Fibroblast of villous mesenchyme (primary cell): ENCODE measurements at places on chromosomes 4 and X.
A peak's percentile ranks its signal among the peaks of the same experiment; 100 is the strongest.

- no peak for DNase-seq
Measured at GRCh38 chr4:53804719-53805118, 213.4 kb upstream of the LNX1 start.

DNA sequence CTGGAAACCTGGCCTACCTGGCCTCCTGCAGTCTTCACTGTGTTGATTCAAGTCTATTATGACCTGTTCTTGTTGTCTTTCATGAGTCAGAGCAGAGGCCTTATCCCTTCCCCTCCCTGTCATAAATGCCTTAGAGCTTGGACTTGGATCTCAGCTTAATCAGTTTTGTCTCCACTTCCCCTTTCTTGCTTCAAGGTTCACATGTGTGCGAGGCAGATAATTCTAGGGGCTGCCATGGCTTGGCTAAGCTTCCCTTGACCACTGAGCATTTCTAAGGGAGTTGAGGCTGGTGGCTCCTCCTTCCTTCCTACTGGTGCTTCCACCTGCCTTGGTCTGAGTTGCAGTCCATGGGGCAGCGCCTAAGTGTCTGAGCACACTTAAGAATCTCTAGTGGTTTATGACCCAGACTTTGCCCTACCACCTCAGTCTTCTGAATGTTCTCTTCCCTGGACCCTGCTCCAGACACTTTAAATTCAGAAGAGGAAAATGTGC, 1.7 kb upstream of the HEPH start:
- no peak for DNase-seq

GRCh38 chr4:101621120-101621519, 169.4 kb upstream of the BANK1 start:
- peak; percentile 67 for DNase-seq

DNA sequence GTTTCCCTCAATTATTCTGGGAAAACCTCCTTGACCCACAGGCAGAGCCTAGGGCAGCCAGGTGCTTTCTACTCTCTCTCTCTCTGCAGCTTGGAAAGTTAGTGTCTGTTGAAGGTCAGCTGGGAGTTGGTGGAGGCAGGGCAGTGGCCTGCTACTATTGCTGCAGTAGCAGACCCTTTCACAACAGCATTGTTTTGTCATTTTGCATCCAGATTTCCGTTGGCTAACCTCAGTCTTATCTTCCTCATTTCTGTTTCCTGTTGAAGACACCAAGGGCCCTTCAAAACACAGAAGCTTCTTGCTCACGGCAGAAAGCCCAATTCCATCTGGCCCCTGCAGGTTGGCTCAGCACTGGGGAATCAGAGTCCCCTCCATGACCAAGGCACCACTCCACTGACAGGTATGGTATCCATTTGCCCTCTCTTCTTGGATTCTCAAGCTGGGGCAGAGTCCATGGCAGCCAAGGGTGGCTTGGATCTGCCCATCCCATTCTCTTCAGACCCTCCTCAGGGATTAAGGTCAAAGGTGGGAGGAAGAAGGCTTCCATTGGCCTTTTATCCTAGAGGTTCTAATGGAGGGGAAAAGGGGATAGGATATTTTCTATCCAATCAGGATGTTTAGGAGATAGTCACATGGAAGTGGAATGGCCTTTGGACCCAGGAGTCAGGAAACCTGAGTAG, 24.6 kb downstream of the VSIG4 start:
- DNase-seq = no peak

DNA sequence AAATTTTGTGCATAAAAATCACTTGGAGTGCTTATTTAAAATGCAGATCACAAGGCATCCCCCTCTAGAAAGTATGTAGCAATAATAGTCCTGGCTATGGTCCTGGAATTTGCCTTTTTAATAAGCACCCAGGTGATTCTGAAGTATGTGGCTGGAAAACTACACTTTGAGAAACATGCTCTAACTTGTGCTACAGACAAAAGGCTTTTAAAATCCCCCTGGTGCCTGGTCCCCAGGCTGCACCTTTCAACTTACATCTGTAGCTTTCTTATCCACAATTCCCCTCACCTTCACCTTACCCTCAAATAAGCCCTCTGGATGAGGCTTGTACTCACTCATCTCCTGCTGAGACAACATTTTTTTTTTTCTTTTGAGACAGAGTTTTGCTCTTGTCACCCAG, 21.1 kb downstream of the ART3 start:
- no peak for DNase-seq

GRCh38 chr4:24770032-24770584, 25.3 kb upstream of the SOD3 start:
- DNase-seq = peak; percentile 82

DNA sequence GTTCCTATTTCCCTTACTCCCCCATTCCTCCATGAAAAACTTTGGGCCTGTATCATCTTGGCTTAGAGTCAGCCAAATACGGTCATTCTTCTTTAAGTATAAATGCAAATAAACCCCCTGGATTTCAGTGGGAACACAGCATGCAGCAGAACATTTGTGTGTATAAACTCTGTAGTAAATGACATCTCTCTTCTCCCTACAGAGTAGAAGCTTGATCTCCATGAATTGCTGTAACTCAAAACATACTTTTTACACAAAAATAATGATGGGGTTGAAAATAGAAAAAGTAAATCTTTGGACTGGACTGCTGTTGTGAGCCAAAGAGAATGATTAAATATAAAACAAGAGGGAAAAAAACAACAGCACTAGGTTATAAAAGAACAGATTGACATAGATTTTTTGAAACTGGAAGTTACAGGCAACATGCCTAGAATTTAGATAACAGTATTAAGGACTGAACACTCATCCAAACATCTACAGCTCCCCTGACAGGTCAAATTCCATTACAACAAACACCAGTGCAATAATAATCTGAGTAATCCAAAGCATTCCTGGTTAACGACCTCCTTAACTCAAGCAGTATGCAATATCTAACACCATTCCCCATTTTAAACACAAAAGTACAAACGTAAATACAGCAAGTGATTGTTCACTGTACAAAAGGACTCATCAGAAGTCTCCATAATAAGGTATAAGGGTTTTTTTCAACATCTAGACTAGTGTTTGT, 30.7 kb downstream of the TSPAN5 start:
- DNase-seq = peak; percentile 88

GRCh38 chrX:42490111-42490510, 287.9 kb downstream of the PPP1R2C start:
- DNase-seq = no peak

DNA sequence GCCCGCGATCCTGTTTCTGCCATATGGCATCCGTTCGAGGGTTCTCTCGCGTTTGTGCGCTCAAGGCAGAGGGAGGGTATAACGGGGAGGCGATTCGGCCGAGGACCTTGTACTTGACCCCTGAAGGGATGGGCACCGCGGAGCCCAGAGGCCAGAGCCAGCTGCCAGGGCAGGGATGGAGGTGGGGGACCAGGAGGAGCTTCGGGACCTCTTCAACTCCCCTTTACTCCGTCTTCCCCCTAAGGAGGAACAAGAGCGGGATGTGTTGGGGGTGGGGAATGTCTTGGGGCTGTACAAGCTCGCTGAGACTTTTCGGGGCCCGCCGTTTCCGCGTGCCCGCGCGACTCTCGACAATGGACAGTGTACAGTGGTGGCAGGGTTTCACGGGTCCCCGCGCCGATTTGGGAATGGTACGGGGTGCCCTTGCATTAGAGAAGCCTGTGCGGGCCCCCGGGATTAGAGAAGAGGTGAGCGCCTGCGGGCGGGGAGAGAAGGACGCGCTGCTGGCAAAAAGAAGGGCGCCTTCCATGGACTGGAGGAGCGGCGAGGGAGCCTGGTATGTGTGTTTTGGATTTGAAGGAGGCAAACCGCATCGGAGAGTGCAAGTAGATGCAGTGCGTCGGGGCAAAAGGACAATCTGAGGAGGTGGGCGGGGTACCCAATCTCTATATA, 760 bp downstream of the UGT8 start:
- peak; percentile 4 for DNase-seq

DNA sequence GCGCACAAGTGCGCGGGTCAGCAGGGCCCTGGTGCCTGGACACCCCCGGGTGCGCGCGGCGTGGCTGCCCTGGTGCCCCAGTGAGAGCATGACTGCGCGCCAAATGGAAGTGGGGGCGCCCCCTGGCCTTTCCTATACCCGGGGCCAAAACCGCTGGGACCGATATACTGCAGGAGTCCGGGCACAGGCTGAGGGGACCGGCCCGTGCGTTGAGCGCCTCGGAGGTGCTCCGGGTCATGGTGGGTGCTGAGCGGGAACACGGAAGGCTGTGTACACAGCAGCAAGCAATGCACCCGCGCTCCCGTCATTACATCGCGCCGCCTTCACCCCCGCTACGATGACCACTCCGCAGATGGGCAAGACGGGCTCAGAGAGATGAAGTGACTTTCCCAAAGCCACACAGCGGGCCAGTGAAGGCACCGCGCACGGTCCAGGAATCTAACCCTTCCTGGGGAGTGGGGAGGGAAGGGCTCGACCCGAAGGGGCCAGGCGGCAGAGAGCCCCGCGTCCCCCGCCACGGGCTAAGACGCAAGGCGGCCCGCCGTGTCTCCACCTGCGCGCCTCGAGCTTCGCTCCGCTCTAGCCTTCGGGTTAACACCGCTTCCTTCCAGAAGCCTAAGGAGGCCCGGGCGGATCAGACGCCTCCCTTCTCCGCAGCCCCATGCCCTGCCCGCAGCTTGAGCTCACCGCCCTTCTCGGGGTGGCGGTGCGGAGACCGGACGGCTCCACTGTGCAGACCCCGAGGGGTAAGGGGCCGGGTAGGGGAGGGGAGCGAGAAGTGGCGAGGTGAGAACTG, 11.3 kb downstream of the HMX1 start:
- DNase-seq = no peak

DNA sequence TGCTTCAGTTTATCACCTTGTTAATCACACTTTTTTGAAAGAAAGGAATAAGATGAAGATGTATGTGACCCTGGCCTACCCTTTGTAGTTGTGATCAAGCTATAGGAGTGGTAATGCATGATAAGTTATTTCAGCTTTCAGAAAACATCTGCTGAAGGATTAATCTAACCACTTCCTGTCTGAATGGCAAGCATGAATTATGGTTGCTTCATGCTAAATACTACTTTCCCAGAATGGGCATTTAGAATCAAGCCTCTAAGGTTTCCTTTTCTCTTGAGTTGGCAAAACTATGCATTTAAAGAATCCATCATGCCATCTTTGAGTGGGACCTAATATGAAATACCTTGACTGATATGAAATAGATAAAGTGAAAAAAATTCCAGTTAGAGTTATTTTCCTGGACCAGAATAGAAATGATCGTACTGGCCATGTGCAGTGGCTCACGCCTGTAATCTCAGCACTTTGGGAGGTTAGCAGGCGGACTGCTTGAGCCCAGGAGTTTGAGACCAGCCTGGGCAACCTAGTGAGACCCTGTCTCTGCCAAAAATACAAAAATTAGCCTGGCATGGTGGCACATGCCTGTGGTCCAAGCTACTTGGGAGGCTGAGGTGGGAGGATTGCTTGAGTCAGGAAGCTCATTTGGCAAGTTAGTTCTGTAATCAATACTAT, 59.1 kb downstream of the ANXA3 start:
- peak; percentile 78 for DNase-seq

- DNase-seq = peak; percentile 75
Measured at GRCh38 chrX:45714866-45715265, 514.2 kb upstream of the DIPK2B start.

- peak; percentile 96 for DNase-seq
Measured at GRCh38 chr4:158810487-158811215, 41.8 kb downstream of the FNIP2 start.

GRCh38 chrX:47351706-47352105, 18.7 kb upstream of the ZNF157 start:
- DNase-seq = peak; percentile 7

DNA sequence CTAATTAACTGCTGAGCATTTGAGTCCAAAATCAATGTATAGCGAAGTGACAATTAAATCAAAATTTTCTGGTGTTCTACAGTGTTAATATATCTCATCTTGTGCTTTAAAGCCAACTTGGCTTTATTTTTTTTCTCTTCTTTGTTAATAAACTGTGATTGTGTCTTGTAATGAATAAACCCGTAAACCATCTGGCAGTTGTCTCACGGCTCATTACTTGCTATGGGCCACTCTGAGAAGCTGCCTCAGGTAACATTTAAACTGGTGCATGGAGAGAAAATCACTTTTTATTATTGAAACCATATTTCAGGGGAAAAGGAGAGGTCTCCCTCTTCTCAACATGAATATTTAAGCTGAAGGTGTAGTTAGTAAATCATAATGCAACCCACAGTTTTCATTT, 694.0 kb downstream of the KCTD8 start:
- no peak for DNase-seq

- no peak for DNase-seq
Measured at GRCh38 chr4:159041054-159042034, 61.5 kb upstream of the RAPGEF2 start.

GRCh38 chr4:145539671-145540070, 58.0 kb downstream of the SMAD1 start:
- DNase-seq = no peak

DNA sequence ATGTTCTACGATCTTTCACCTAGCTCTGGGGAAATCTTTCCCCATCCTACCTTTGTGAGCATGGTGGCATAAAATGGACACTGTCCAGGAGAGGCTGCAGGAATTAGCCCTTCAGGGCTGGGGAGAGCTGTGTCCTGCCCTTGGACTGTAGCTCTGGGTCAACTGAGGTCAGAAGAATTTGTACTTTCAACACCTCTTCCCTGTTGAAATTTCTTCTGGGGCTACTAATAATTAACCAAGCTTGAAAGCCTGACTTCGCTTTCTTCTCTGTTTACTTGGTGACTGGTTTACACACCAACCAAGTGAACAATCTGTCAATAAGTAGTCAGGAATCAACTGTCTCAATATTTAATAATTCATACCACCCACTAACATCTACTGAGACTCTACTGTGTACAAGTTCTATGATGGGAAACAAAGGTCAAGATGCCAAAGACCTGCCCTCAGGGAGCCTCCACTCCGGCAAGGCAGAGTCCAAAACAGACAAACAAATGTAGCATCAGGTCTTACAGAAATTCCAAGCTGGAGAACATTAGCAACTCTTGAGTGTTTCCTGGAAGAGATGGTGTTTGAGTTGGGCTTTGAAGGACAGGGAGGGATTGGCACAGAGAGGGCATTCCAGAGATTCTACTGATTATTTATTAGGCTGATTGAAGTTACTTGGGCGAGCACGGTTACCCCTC, 113.1 kb downstream of the ENPP6 start:
- no peak for DNase-seq

DNA sequence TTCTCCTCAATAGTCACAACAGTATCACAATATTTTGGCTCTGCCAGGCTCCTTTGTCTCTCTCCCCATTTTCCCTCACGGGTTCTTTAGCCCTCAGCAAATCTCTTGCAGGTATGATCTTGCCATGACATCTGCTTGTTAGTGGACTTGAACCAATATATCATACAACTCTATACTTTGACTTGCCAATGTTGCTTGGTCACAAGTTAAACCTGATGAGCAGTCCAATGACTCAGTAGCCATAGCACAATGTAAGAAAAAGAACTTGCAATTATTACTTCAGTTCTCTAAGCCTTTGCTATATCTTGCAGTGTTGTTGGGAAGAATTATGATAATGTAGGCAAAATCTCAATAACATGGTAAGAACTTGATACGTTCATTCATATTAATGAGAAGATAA, 174.6 kb upstream of the NRK start:
- no peak for DNase-seq

GRCh38 chr4:185379326-185380295, 16.1 kb downstream of the LRP2BP start:
- no peak for DNase-seq

- no peak for DNase-seq
Measured at GRCh38 chrX:92270936-92271855, 492.0 kb downstream of the PCDH11X start.

GRCh38 chr4:8777320-8778196, 94.1 kb downstream of the HMX1 start:
- no peak for DNase-seq
